ENCODE measurements at places on chromosomes 6 and 20.
A peak's percentile ranks its signal among the peaks of the same experiment; 100 is the strongest.

- DNase-seq: no peak
Observed at GRCh38 chr20:38986663-38987062, 24.5 kb downstream of the DHX35 start.

DNA sequence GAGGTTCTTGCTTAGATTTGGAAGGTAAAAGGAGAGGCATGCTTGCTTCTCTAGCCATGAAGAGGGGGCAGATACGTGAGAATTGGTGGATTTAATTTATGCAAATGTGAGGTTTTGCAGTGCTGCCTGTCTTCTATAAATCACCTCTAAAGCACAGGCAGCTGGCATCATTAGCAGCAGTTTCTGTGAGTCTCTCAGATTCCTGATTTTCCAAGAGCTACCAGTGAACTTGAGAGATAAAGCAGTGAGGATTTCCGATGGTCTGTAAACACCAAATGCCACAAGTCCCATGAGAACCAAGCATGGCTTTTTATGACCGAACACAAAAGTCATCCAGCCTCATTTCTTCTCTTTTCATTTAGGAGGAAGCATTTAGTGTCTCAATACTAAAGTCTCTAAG is 3.2 kb upstream of the SIRPB2 start:
- DNase-seq: no peak

GRCh38 chr6:38498085-38498484 is 141.6 kb downstream of the BTBD9 start:
- DNase-seq: no peak

- DNase-seq: no peak
Observed at GRCh38 chr6:37942606-37943376, 123.3 kb downstream of the ZFAND3 start.

GRCh38 chr20:4904127-4904860 is 97.0 kb downstream of the SLC23A2 start:
- no peak for DNase-seq

- DNase-seq: peak; percentile 81
Observed at GRCh38 chr6:70375166-70375565, 38.1 kb upstream of the FAM135A start.

DNA sequence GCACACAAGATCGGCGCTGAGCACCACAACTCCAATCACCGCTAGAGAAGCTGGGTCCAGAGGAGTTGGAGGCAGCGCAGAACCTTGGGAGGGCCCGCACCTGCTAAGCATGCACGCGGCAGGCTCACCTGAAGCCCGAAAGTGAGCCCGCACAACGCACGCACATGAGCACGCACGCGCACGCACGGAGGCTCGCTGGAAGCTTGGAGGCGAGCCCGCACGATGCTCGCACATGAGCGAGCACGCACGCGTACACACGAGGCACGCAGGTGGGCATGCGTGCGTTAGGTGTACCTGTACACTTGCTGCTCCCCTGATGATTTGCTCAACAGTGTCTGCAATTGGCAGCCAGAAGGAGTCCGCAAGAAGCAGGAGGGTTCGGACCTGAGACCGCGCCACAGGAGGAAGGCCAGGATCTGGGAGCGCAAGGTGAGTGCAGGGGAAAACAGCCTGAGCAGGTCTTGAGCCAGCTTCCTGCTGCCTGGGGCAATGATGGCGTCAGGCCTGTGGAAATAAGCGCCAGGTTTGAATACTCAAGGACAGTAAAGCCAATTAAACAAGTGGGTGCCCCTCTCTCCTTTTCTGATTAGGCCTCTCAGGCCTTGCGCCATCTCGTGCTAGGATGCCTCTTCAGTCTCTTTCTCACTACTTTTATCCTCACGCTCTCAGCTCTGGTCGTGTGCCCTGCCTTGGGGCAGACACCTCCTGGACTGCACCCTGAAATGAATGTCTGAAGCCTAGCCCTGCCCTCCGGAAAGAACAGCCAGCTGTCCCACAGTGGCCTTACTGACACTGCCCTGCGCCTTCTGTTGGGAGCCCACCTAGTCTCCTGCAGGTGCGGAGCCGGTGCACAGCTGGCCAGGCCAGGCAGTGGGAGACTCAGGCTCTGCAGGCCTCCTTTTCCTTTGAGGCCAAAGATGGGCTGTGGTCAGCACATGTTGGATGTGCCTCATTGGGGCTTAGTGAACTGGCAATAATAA is 340.4 kb downstream of the CDC5L start:
- no peak for DNase-seq

DNA sequence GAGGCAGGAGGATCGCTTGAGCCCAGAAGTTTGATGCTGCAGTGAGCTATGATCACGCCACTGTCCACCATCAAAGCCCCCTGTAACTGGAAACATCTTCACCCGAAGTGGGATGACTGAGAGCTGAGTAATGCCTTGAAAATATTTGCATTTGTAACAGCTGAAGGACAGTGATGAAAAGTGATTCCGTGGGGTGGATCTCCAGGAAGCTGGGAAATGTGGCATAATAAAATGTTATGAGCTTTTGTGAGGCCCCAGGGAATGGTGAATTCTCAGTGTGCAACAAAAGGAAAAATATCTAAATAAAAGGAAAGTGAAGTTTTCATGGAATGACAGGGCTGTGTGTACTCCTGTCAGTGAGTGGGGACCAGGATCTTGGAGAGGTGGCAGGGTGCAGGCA is 92.0 kb downstream of the JAG1 start:
- peak; percentile 41 for DNase-seq

DNA sequence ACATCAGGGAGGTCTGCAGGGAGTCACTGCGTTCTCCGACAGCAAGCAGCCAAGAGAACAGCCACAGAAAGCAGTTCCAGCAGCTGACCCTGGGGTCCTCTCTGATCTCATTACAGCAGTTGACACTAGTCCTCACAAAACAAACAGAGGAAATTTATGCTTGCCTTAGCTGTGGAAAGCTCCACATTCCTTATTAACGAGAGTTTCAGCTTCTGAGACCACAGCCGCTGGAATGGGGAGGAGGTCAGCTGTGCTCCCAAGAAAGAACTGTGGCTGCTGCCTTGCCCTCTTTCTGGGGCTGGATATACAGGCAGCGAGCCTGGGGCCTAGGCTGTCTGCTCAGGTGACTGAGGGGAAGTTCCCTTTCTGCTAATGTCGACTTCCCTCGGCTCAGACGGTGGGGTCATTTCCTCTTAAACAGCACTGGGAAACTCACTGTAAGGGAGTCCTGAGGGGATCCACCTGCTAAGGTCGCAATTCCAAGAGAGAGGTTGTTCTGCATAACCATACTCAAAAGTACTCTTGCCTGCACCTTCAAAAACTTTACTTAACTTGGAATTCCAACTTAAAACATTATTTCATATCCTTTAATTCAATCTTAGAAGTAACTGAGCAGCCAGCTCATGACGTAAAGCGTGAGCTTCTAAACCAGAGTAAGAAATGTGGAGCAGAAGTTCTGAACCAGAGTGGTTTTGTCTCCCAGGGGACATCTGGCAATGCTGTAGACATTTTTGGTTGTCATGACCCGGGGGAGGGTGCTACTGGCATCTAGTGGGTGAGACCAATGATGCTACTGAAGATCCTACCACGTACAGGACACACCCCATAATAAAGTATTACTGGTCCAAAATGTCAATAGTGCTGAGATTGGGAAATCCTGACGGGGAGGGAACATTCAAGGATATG is 80.3 kb downstream of the BACH2 start:
- no peak for DNase-seq

DNA sequence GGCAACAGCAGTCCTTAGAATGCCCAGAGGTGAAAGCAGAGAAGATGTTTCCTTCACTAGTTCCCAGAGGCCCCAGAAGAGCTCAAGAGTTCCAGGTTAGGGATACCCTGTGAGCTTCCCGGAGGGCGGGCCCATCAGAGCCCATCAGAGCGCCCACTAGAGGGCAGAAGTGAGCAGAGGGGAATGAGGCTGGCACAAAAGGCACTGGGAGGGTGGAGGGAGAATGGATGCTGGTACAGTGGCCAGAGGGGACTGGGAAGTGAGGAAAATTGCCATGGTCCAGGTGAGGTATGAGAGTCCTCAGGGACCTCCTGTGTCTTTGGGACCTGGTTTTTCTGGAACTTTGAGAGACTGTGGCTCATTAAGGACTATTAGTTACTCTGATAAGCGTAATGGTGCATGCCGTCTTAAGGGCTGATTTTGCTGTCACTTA is 57.3 kb downstream of the LINC00237 start:
- peak; percentile 3 for DNase-seq

DNA sequence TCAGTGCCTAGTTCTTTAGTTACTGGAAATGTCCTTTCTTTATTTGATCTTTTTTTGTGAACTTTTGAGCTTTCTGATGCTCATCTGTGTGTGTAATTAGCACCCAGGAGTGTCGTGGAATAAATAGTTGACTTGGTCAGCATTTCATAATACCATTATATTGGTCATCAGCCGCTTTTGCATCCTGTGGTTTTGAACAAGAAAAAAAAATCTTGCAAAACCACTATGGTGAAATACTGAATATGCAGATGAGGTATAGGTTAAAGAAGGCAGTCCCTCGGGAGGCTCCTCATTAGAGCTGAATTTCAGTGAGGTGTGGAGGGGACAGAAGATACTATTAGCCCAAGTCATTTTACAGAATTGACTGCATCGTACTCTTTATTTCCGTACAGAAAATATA is 90.1 kb downstream of the FOXO3 start:
- peak; percentile 77 for DNase-seq

- DNase-seq: peak; percentile 66
Observed at GRCh38 chr6:97674802-97675201, 391.8 kb upstream of the MMS22L start.

GRCh38 chr6:82836022-82836575 is 229.5 kb downstream of the UBE3D start:
- DNase-seq: no peak

GRCh38 chr6:84740385-84740784 is 24.0 kb downstream of the TBX18 start:
- no peak for DNase-seq

GRCh38 chr6:65126667-65127066 is 580.4 kb downstream of the EYS start:
- peak; percentile 2 for DNase-seq

Data from cardiac fibroblast (primary cell).